Stimulated activated CD4-positive, alpha-beta T cell treated with anti-CD3 and anti-CD28 coated beads, Interleukin-12 subunit alpha, Interleukin-12 subunit beta, amount 100 ng/mL, for 24 hours (primary cell): ENCODE measurements at places on chromosomes 1 and 21.

DNA sequence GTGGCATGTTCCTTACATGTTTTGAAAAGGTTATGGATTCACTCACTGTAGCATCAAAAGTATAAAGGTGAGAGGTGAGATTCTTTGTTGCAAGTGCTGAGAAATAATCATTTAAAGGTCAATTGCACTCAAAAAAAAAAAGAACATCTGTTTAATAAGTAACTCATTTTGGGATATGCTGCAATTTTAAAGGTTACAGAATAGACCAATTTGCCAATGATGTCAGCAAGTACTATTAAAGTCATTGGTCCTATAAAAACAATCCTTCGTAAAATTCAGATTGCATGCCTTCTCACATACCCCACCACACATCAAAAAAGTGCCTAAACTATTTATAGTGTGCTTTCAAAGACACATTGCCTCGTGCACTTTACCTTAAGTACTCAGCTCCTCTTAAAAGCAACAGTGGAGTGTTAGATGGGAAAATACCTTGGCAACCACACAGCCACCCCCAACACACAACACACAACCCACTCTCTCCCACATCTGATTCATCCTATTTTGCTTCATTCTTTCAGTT, 218.2 kb upstream of the ADGRL2 start:
- no peak for DNase-seq

DNA sequence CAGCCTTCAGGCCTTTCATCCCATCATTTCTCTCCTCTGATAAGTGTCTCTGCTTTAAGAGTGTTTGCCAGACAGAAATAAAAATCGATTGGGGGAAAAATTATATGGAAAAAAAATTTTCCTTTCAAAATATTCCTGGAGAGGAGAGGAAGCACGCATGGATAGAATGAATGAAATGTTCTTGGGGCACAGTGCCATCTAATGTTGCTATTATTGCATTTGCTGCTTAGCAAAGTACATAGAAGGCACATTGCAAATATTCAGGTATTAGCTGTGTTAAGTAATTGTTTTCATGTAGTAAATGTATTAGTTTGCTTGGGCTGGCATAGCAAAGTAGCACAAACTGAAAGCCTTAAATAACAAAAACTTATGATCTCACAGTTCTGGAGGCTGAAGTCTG, 18.1 kb downstream of the B3GALT5 start:
- DNase-seq: no peak

DNA sequence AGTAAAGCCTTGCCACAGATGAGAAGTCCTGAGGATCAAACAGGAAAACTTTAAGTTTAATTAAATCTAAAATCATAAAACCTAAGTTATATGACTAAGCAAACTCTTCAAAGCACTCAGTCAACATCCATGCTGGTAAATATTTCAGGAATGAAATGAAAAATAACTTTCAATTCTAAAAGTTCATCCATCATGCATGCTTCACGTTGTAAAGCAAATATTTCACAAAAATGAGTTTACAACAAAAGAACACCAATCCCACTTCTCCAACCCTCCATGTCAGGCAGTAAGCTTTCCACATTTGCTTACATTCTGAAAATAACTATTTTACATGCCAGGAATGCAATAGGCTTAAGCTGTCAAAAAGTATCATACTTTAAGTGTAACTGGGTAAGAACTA, 16.8 kb downstream of the APP start:
- DNase-seq: no peak

- DNase-seq: no peak
Observed at GRCh38 chr1:91851130-91852010, 34.6 kb downstream of the TGFBR3 start.

- DNase-seq: peak; percentile 74
Observed at GRCh38 chr1:157090196-157090647, 9.4 kb downstream of the ETV3L start.

- DNase-seq: no peak
Observed at GRCh38 chr1:18954270-18955071, 2.0 kb downstream of the IFFO2 start.

- DNase-seq: no peak
Observed at GRCh38 chr21:45479691-45480675, 62.3 kb downstream of the SLC19A1 start.
